NCI-H526 treated with DMSO at 0.1 percent for 48 hours (cell line): ENCODE measurements at places on chromosomes 6 and 20.

DNA sequence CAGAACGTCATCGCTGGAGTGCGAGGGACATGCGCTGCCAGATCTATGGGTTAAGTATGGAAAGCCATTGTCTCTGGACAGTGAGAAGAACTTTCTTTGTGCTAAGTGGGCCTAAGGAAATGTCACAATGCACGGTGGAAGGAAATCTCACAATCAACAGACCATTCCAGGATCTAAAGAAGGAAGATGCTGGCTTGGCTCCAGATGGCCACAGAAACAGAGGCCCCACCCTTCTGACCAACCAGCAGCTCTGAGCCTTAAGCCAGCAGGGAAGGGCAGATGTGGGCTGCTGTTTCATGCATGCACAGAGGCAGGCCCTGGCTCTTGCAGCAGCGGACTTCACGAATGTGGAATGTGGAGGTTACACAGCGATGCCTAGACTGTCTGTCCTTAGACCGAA, 156.3 kb downstream of the SOBP start:
- DNase-seq, result no peak

- DNase-seq, result peak; percentile 12
These were observed 32.9 kb upstream of the GATA5 start for GRCh38 chr20:62508641-62509051.

DNA sequence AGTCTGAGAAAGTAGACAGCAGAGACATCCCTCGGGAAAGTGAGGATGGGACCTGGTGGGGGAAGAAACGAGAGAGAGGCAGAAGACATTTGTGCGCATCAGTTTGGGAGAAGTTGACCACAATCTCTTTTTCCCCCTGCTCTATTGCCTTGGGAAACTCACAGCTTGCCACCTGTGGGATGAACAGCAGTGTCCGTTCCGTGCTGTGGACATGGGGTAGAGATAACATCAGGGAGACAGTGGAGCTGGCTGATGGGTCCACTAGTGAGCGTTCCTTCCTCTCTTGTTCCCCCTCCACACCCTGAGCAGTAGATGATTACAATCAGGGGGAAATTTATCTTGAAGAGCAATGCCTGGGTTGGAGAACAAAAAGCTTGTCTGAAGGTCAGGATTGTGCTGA, 21.8 kb upstream of the RNF182 start:
- DNase-seq, result no peak

DNA sequence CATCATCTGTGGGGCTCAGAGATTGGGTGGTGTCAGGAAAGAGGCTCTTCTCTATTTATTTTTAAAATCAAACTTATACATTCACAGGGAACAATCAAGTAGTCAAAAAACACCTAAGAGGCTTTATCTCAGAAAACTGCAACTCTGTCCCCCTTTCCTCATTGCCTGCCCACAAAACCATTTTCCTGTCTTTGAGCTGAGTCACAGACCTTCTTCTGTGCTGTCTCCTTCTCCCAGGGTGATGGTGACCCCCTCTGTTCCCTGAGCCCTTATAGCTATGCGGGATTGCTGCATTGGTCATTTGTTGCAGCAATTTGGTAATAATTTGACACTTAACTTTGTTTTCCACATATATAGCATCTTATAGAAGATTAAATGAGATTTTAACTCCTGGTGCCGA, 195.2 kb upstream of the PROKR2 start:
- DNase-seq, result no peak

GRCh38 chr6:128519132-128519930, 1.1 kb downstream of the PTPRK start:
- peak; percentile 25 for DNase-seq

DNA sequence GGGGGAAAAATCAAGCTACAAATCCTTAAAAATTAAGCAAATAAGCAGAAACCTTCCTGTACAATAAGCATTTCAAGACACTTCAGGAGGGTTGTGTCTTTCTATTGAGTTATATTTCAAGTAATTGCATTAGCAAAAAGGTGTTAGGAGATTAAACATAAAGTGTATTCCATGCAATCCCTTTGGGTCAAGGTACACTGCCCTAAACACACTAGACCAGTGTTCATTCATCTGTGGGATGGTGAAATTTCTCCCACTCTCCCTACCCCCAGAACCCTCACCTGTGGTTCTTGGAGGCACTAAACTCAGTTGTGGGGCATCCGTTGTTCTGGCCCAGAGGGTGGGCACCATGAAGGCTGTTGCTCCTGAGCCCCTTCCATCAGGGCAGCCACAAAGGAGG, 205.1 kb upstream of the SGK1 start:
- no peak for DNase-seq

GRCh38 chr20:53872561-53873229, 197.7 kb downstream of the BCAS1 start:
- no peak for DNase-seq

GRCh38 chr6:11143394-11144371, 32.2 kb upstream of the ERVFRD-1 start:
- DNase-seq, result no peak

GRCh38 chr20:9022376-9022775, 46.5 kb upstream of the PLCB4 start:
- no peak for DNase-seq

DNA sequence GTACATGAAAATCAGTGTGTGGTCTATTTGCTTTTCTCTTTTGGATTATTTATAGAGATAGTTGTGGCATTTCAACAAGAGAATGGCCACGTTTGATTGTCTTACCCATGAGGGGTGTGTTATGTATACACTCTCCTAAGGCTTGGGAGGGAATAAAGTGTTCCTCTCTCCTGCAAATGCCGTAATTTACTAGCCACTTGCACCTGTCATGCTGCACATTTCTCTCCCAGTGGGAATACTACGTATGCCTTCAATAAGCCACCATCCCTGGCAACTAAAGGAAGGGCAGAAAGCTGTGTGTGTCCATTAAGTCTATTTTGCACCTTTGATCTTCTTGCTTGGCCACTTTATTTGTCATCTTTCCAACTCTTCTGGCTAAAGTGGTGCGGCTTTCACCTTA, 541.2 kb downstream of the QKI start:
- DNase-seq, result no peak

- DNase-seq, result no peak
These were observed 100.7 kb downstream of the SGK1 start for GRCh38 chr6:134217105-134217797.

DNA sequence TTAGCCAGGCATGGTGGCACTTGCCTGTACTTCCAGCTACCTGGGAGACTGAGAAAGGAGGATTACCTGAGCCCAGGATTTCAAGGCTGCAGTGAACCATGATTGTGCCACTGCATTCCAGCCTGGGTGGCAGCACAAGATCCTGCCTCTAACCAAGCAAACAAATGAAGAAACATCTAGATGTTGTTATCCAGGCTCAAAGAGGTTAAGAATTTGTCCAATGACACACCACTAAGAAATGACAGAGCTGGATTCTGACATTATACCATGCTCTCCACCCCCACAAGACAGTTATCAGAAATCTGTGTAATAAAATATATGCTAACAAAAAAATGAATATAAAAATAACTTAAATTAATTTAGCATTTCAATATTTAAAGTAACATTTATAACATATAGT, 925.5 kb upstream of the SLC35B3 start:
- no peak for DNase-seq

DNA sequence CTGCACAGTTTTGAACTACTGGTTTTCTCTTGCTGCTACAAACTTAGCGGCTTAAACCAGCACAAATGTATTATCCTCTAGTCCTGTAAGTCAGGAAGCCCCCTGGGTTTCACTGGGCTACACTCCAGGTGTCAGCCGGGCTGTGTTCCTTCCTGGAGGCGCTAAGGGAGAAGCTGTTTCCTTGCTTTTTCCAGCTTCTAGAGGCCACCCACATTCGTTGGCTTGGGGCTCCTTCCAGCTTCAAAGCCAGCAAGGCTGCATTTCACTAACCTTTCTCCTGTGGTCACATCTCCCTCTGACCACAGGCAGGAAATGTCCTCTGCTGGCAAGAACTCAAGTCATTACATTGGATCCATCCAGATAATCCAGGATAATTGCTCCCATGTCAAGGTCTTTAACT, 350.6 kb upstream of the PLCB4 start:
- DNase-seq, result no peak

- no peak for DNase-seq
These were observed 17.2 kb upstream of the DST start for GRCh38 chr6:56659721-56660380.

DNA sequence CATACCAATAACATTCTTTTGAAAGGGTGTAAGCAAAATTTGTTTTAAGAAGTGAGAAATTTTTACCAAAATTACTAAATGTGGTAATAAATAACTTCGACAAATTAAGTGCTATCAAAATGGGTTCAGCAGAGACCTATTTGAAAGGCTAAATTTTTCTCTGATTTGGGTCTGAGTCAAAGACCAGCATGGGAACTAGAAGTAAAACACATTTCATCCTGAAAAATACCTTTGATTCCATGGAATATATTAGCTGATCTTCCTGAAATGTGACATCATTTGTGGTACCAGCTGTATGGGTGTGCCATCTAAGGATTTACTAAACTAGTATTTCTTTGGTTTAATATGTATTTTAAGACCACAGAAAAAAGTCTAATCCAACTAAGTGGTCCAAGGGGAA, 63.6 kb downstream of the BLOC1S5 start:
- no peak for DNase-seq

DNA sequence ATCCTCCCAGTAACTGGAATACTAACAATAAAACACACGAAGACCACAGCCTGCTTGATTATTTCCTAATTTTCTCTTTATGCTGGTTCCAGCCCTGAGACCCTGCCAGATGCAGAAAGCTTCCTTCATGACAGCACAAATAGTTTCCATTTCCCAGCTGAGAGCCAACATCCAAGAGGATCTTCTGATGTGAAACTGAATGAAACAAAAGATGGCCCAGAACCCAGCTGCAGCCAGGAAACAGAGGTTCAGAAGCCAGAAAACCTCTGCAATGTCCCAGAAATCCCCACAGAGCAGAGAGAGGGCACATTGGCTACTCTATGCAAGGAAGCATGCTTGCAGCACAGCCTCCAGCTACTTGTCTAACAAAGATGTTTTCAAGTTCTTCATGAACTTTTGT, 61.8 kb upstream of the PLEKHG1 start:
- DNase-seq, result no peak

DNA sequence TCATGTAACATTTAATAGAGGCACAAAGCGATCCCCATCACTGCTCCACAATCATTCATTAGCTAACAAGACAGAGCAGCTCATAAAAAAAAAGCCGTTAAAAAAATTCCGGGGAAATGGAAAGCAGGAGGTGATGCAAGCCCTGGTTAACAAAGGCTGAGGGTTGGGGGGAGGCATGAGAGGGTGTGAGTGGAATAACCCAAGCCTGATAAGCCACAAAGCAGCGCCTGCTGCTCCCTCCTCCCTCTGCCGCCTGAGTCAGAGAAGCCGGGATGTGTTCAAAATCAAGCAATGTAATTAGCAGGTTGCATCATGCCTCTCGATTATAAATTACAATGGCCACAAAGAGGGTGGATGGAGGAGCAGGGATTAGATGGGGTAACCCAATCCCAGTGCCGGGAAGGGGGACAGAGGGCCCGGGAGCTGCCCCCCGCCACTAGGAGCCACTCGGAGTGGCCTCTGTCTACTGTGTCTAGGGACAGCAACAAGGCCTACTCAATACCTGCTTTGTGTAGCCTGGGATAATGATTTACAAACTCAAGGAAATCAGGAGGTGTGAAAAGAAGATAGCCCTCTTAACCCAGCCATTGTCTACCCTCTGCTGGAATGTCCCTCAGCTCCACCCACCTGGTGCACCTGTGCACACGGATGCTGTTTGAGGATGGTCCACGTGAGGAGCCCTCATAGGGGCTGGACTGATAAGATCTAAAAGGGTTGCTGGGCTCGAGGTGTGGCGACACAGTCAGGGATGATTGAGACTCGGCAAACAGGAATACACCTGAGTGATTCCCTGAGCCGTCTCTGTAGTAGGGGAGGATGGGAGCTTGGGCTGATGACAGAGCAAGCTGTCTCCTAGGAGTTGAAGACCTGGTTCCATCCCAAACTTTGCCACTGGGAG, 156.9 kb downstream of the VEGFA start:
- peak; percentile 98 for DNase-seq

DNA sequence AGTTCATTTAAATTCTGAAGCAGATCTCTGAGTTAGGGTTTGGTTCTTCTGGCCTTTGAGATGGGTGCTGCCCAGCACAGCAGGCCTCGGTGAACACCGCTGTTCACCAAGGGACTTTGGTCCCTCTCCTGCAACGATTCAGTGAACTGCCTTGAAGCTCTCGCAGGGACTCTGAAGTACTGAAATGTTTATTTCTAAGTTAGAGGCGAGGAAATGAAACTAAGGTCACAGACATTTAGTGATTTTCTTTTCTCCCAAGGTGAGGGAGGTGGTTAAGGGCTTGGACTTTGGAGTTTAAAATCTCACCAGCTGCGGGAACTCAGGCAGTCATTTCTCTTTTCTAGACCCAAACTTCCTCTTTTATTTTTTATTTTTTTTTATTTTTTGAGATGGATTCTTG, 26.2 kb downstream of the E2F3 start:
- DNase-seq, result no peak

DNA sequence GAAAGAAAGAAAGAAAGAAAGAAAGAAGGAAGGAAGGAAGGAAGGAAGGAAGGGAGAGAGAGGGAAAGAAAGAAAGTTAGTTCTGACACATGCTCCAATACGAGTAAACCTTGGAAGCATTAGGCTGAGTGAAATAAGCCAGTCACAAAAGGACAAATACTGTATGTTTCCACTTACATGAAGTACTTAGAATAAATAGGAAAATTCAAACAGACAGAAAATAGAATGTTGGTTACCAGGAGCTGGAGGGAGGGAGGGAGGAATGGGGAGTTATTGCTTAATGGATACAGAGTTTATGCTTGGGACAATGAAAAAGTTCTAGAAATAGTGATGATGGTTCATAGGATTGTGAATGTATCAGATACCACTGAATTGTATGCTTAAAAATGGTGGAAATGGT, 75.2 kb upstream of the CDH4 start:
- no peak for DNase-seq

- peak; percentile 45 for DNase-seq
These were observed 639 bp upstream of the CD24 start for GRCh38 chr6:106974999-106975737.

DNA sequence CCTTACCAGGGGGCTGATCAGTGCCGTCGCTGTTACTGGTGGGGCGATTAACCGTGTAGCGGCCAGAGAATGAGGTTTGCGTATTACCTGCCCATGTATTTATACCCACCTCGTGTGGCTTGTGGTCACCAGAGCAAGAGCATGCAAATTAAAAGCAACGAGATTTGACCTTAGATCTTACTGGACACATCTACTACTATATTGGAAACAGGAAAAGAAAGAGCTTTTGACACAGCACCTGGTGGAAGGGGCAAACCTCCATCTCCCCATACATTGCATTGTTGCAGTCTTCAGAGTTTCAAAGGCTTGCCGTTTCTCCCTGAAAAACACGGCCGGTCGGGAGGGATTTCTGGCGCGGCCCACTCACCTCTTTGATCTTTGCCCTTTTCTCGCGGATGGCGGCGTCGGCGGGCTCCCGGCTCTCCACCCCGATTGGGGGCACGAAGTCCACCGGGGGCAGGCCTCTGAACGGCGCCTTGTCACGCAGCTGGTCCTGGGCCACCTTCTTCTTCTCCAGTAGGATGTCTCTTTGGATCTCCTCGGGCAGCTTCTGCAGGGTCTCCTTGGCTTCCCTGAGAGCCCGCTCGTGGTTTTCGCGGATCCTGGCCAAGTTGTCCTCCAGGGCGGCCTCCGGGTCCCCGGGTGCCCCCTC, 1.3 kb downstream of the MAN1A1 start:
- no peak for DNase-seq
